ENCODE measurements at places on chromosomes 16 and 17.

DNA sequence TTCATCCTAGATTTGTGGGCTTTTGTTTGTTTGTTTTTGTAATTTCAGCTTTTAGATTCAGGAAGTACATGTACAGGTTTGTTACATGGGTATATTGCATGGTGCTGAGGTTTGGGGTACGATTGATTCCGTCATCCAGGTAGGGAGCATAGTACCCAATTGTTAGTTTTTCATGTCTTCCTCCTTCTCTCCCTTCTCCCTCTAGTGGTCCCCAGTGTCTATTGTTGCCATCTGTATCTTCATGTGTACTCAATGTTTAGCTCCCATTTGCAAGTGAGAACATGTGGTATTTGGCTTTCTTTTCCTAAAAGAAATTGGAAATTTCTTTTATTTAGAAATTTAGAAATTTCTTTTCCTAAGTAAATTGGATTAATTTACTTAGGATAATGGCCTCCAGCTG lies 37.1 kb upstream of the BCAS3 start:
- no peak for DNase-seq

DNA sequence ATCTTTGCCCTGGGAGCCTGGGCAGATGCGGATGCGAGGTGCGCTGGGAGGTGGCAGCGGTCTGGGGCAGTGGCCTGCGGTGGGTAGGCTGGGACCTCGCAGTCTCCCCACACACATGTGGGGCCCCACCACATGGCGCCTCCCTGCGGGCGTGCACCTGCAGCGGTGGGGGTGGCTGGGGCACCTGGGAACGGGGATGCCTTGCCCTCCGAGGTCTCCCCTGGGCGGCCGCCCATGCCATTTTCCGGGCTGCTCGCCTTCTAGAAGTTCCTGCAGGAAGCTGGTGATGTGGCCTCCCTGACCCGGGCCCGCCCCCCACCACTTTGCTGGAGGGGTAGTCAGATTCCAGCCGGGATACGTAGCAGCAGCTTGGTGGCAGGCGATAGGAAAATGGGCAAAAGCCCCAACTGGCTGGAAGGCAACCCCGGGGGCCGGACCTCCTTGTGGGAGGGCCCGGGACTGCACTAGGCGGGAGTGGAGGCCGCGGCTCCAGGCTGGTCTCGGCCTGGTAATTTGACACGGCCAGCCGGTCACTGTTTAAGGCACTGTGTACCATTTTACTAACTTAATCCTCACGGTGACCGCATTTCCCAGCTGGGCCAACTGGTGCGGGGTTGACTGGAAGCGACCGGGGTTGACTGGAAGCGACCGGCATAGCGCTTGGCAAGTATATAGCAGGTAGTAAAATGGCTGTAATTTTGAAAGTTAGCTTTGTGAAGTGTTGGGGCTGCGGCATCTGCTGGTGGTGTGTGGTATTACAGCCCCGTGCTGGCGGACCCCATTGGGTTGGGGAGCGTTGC lies 38.5 kb downstream of the IGF2BP1 start:
- peak; percentile 22 for DNase-seq

DNA sequence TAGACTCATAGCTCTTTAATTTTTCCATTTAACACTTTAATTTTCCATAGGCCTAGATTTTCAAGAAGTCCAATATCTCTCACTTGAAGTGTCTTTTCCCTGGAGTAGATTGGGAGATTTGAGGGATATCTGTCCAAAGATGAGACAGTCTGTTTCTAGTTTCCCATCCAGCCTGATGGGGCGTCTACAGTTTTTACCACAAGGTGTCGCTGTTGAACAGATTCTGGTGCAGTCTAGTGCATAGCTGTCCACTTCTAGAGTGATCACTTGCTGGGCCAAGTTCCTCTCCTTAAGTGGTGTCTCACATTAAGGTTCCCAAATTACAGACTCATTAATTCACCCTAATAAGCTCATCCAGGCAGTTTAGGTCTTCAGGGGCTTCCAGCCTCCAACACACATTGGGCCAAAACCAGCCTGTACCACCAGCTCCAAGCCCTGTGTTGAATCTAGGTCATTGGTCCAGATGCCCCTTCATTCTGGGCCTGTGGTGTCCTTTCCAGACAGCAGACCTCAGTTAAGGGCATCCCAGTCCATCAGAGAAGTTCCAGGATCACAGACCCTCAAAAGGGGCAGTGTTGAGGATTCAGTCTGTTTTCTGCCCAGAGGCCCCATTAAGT lies 9.4 kb downstream of the SNX20 start:
- DNase-seq: peak; percentile 69

- no peak for DNase-seq
These were observed 22.5 kb upstream of the NKD1 start for GRCh38 chr16:50525716-50526115.

DNA sequence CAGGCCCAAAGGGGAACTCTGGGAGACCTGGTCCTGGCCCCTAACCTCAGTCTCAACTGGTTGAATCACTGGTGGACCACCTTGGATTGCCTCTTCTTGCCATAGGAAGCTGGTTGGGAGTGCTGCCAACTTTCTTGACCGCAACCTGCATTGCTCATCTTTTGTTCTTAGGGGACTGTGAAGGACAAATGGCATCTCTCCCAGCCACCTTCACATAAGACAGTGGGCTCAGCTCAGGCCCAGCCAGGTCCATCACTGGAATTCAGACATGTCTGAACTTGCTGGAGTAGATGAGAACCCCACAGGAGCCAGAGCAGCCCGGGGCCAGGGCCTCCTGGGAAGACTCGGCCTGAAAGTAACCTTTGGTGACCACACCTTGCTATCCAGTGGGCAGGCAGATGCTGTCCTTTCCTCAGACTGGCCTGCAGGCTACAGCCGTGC lies 18.8 kb downstream of the ADORA2B start:
- DNase-seq: no peak

DNA sequence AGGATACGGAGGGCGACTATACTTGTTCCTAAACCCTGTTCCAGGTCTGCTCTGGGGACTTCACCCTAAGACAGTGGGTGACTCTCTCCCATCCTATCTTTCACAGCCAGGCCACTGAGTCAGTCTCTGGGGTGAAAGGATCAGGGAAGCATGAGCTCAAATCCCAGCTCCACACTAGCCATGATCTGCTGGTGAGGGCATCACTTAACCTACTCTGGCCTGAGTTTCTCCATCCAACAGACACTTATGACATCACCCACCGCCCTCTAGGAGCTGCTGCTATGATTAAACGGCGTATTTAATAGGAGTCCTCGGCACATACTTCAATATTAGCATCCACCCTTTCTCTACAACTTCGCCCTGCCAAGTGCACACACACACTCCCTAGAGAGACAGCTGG lies 10.1 kb downstream of the GAST start:
- DNase-seq: no peak

DNA sequence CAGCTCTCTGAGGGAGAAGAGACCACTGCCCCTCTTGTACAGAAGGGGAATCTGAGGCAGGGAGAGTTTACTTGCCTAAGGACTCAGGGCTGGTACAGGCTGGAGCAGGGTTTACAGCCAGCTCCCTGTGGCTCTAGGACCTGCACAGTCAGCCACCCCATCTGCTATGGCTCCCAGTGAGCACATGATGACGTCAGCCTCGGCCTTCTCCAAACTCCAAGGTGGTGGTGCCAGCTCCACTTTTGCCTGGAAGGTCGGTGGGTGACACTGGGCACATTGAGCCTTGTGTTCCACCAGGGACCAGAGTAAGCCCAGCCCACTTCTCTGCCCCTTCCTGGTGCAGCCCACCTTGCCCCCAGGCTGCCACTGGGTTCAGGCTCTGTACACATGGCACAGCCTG lies 202.2 kb downstream of the ENGASE start:
- DNase-seq: no peak

- peak; percentile 85 for DNase-seq
These were observed at the start of gene LAT for GRCh38 chr16:28984619-28985135. Gene LAT, plus strand, starts transcription at chr16:28985052. Its CDS starts 366 bp downstream, at chr16:28985418.

- DNase-seq: no peak
These were observed 6.2 kb downstream of the ATXN7L3 start for GRCh38 chr17:44193326-44194084.

- DNase-seq: no peak
These were observed 35.3 kb upstream of the ZFHX3 start for GRCh38 chr16:73083271-73083670.

- no peak for DNase-seq
These were observed 43.5 kb downstream of the ARHGAP17 start for GRCh38 chr16:24971718-24972117.

DNA sequence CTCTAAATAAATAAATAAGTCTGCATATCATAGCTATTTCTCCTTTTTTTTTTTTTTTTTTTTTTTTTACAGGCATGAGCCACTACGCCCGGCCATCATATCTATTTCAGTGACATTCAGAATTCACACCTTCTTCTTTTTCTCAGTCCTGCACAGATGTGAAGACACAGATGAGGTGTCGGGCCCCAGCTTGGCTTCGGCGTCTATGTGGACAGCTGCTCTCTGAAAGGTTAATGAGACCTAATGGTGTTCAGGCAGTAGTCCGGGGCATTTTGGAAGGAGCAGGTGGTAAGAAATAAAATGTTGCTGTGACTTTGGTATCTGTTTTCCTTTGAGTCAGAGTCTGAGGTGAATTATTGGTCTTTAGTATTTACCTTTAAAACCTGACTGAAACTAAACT lies 23.6 kb downstream of the TANGO6 start:
- DNase-seq: no peak

GRCh38 chr16:55496509-55497145 lies 12.2 kb upstream of the LPCAT2 start:
- no peak for DNase-seq

DNA sequence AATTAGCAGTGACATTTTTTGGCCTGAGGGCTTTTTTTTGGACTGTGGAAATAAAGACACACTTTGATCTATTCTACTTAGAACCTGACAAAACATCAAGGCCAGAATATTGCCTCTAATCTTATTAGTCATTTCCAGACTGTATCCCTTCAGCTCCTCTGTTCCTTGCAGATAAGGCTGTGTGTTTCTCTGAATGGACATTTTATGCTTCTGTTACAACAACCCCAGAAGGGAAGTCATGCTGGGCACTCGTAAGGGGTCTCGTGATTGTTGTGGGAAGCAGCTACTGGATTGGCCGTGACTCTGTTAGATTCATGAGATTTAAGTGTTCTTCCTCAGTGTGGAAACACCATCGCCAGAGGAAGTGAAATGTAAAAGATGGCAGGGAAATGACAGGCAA lies 31.6 kb upstream of the HS3ST2 start:
- DNase-seq: no peak

DNA sequence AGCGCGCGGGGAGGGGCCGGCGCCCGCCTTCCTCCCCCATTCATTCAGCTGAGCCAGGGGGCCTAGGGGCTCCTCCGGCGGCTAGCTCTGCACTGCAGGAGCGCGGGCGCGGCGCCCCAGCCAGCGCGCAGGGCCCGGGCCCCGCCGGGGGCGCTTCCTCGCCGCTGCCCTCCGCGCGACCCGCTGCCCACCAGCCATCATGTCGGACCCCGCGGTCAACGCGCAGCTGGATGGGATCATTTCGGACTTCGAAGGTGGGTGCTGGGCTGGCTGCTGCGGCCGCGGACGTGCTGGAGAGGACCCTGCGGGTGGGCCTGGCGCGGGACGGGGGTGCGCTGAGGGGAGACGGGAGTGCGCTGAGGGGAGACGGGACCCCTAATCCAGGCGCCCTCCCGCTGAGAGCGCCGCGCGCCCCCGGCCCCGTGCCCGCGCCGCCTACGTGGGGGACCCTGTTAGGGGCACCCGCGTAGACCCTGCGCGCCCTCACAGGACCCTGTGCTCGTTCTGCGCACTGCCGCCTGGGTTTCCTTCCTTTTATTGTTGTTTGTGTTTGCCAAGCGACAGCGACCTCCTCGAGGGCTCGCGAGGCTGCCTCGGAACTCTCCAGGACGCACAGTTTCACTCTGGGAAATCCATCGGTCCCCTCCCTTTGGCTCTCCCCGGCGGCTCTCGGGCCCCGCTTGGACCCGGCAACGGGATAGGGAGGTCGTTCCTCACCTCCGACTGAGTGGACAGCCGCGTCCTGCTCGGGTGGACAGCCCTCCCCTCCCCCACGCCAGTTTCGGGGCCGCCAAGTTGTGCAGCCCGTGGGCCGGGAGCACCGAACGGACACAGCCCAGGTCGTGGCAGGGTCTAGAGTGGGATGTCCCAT lies 232.8 kb downstream of the SEC14L1 start:
- DNase-seq: peak; percentile 50

- DNase-seq: no peak
These were observed 48.6 kb upstream of the IRX3 start for GRCh38 chr16:54335230-54335629.

GRCh38 chr17:41448506-41448905 lies 7.7 kb upstream of the KRT38 start:
- no peak for DNase-seq

- DNase-seq: no peak
These were observed 266.4 kb upstream of the RPL38 start for GRCh38 chr17:73936908-73937627.

DNA sequence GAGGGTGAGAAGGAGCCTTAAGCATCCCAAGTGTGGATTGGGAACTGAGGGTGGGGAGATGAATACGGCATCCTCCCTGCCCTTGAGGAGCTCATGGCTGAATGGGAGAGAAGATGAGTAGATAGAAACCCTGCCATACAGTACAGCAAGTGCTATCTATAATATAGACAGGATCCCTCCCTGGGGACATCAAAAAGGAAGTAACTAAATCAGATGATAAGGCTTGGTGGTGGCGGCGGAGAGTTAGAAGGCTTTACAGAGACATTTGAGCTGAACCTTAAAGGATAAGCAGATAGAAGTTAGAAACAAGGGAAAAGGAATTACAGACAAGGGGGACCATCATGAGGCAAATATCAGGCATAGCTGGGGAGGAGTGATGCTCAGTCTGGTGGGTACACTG lies 67.5 kb upstream of the TMEM132E start:
- DNase-seq: no peak

- DNase-seq: no peak
These were observed 99.5 kb downstream of the DYNLRB2 start for GRCh38 chr16:80640316-80640715.

- no peak for DNase-seq
These were observed 22.4 kb upstream of the NAGLU start for GRCh38 chr17:42513686-42514085.

- DNase-seq: no peak
These were observed 143.9 kb downstream of the ANKFN1 start for GRCh38 chr17:56297184-56297583.

DNA sequence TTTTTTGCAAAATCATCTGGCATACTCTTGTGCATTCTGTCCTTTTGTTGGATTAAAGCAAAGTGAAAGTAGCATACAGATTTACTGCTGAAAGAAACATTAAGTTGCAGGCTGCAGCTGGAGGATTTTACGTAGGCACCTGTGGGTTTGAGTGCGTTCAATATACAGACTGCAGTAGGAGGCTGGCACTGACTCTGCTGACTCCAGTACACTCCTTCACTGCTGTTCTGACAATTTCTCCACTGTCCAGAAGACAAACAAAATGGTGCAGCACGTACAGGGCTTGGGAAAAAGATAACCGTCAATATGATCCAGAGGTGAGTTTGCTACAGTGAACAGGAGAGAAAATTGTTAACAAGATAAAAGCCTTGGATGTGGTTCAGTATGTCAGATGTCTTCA lies 73.3 kb downstream of the TANC2 start:
- no peak for DNase-seq

DNA sequence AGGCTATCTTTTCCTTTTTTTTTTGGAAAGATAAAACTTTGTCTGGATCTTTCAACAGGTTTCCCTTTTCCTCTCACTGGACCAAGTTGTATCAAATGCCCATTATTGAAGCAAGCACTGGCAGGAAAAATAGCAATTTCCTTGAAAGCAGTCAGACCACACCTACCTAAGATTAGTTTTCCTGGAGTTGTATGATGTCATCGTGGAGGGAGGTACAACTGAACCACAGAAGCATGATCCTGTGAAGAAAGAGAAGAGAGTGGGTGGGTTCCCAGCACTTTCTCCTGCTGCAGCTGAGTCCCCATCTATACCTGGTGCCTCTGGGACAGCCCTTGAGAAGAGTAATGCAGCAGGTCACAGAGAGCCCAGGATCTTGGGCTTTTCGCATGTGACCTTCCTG lies 63.6 kb upstream of the ERCC4 start:
- no peak for DNase-seq

All from CD4-positive, alpha-beta T cell treated with Interleukin-2 at 100 ng/mL for 4 hours (primary cell).